CD8-positive, alpha-beta memory T cell (primary cell): ENCODE measurements at places on chromosomes 16 and 17.

GRCh38 chr17:1440921-1441320 is 15.1 kb downstream of the CRK start:
- H3K36me3 ChIP-seq, result peaks cover 8% of the 10 kb centered on the region
- no peak overlapping the region for H3K27ac ChIP-seq
- H3K27me3 ChIP-seq, result no peaks in the 10 kb centered on the region
- no peak overlapping the region for H3K4me3 ChIP-seq
- DNase-seq, result no peak

DNA sequence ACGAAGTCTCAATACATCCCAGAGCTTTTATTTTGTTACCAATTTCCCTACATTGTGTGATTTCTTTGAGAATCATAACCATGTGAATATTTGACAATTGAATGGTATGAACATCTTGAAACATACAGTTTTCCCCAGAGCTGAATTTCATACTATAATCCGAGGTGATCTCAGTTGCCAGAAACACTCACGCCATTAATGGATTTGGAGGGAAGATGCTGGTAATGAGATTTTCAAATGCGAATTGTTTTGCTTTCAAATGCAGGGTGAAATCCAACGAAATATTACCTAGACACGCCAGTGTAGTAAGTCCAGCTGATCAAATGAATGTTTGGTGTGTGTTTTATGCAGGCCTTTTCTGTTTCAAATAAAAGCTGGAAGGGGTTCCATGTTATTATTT is 277.8 kb upstream of the CDH5 start:
- DNase-seq, result no peak
- H3K27ac ChIP-seq, result no peak overlapping the region
- no peaks in the 10 kb centered on the region for H3K4me1 ChIP-seq
- no peaks in the 10 kb centered on the region for H3K27me3 ChIP-seq

GRCh38 chr16:84518804-84519341 is 14.4 kb upstream of the MEAK7 start:
- H3K27me3 ChIP-seq, result no peaks in the 10 kb centered on the region
- no peaks in the 10 kb centered on the region for H3K36me3 ChIP-seq

- H3K4me1 ChIP-seq, result no peaks in the 10 kb centered on the region
- no peak for DNase-seq
- peaks cover 2% of the 10 kb centered on the region for H3K27me3 ChIP-seq
- H3K36me3 ChIP-seq, result no peaks in the 10 kb centered on the region
- H3K4me3 ChIP-seq, result no peak overlapping the region
- H3K27ac ChIP-seq, result no peak overlapping the region
Observed at GRCh38 chr17:46984341-46984740, 5.3 kb upstream of the RPRML start.

DNA sequence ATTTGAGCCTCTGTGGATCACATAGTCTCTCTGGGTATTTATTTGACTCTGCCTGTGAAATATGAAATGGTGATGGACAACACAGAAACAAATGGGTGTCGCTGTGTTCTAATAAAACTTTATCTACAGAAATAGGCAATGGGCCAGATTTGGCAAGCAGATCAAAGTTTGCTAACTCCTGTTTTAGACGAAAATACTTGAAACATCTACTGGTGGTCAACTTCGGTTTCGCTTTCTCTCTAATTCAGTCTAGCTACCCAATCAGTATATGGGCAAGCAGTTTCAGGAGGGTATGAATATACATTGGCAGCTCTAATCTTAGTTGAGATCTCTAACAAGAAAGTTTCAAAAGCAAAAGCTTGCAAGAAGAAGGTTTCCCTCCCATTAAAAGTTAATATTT is 60.1 kb upstream of the DYNLRB2 start:
- no peak for DNase-seq
- no peaks in the 10 kb centered on the region for H3K4me1 ChIP-seq
- H3K27me3 ChIP-seq, result no peaks in the 10 kb centered on the region
- H3K36me3 ChIP-seq, result no peaks in the 10 kb centered on the region
- H3K27ac ChIP-seq, result no peak overlapping the region

DNA sequence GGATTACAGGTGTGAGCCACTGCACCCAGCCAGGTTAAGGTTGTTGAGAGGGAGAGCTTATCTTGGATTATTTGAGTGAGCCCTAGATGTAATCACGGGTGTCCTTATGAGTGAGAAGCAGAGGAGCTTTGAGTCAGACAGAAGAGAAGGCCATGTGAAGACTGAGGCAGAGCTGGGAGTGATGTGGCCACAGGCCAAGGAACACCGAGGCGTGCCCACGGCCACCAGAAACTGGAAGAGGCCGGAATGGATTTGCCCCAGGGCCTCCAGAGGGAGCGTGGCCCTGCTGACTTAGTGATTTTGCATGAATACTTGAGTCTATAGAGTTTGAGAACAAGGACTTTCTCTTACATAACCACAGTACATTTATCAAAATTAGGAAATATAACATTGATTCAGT is 137.7 kb downstream of the RPTOR start:
- no peaks in the 10 kb centered on the region for H3K36me3 ChIP-seq
- H3K27me3 ChIP-seq, result no peaks in the 10 kb centered on the region
- no peak for DNase-seq
- peaks cover 12% of the 10 kb centered on the region for H3K4me1 ChIP-seq
- no peak overlapping the region for H3K4me3 ChIP-seq
- no peak overlapping the region for H3K27ac ChIP-seq
